Activated CD4-positive, alpha-beta T cell treated with anti-CD3 and anti-CD28 coated beads, Interleukin-2, amount 10 ng/mL, durations not matched to agents 24 days and 14 days (primary cell): ENCODE measurements at places on chromosomes 5 and 9.
A peak's percentile ranks its signal among the peaks of the same experiment; 100 is the strongest.

- no peak for DNase-seq
- no peaks in the 10 kb centered on the region for H3K36me3 ChIP-seq
- no peak overlapping the region for H3K4me3 ChIP-seq
- H3K27me3 ChIP-seq: no peaks in the 10 kb centered on the region
Observed at GRCh38 chr9:26159575-26160392, 481.5 kb upstream of the TUSC1 start.

GRCh38 chr5:139637438-139638089 is 10.6 kb upstream of the CXXC5 start:
- no peak overlapping the region for H3K27ac ChIP-seq
- peak; percentile 71 for DNase-seq
- H3K36me3 ChIP-seq: peaks cover 15% of the 10 kb centered on the region
- H3K4me1 ChIP-seq: peaks cover 35% of the 10 kb centered on the region
- no peaks in the 10 kb centered on the region for H3K27me3 ChIP-seq
- H3K4me3 ChIP-seq: no peak overlapping the region

GRCh38 chr5:751496-751895 is 33.0 kb downstream of the ZDHHC11B start:
- H3K4me1 ChIP-seq: no peaks in the 10 kb centered on the region
- no peak for DNase-seq
- H3K4me3 ChIP-seq: no peak overlapping the region
- no peaks in the 10 kb centered on the region for H3K36me3 ChIP-seq
- no peaks in the 10 kb centered on the region for H3K27me3 ChIP-seq

GRCh38 chr5:160637357-160638090 is 214.5 kb downstream of the ATP10B start:
- H3K27ac ChIP-seq: no peak overlapping the region
- H3K36me3 ChIP-seq: no peaks in the 10 kb centered on the region
- H3K27me3 ChIP-seq: no peaks in the 10 kb centered on the region
- no peak overlapping the region for H3K4me3 ChIP-seq
- H3K4me1 ChIP-seq: no peaks in the 10 kb centered on the region

DNA sequence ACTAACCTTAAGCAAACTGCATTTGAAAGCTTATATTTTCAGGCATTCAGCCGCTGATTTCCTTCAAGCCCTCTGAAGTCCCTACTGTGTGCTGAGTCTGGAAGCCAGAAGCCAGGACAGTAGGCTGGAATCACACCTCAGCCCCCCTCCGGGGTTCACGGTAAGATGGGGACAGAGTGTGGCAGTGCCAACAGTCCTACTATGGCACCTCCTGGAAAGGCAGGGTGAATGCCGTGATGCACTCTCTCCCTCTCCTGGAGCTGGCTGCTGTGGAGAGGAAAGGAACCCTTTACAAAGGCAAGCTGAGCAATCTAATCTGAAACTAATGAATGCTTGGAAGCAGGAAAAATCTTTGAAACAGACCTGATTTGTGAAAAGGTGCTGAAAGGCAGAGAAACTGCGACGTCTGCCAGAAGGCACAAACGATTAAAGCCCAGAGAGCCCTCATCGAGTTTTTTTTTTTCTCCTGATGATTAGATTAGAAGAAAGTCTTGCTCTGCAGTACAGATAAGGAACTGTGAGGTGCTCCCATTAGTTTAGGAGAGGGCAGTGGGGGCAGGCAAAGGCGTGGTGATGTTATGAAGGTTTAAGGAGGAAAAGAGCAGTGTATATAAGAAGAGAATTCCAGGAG is 21.0 kb downstream of the ANKH start:
- H3K4me3 ChIP-seq: no peak overlapping the region
- no peak for DNase-seq
- no peak overlapping the region for H3K27ac ChIP-seq
- no peaks in the 10 kb centered on the region for H3K27me3 ChIP-seq
- H3K4me1 ChIP-seq: peaks cover 6% of the 10 kb centered on the region
- peaks cover 3% of the 10 kb centered on the region for H3K36me3 ChIP-seq

- H3K4me3 ChIP-seq: no peak overlapping the region
- no peak overlapping the region for H3K27ac ChIP-seq
- H3K27me3 ChIP-seq: no peaks in the 10 kb centered on the region
- H3K36me3 ChIP-seq: no peaks in the 10 kb centered on the region
- no peak for DNase-seq
Observed at GRCh38 chr5:122906768-122907167, 61.4 kb downstream of the SNX24 start.
